ENCODE measurements at places on chromosomes 4 and X.

- no peak for DNase-seq
Measured at GRCh38 chr4:109914322-109914721, 1.6 kb downstream of the EGF start.

DNA sequence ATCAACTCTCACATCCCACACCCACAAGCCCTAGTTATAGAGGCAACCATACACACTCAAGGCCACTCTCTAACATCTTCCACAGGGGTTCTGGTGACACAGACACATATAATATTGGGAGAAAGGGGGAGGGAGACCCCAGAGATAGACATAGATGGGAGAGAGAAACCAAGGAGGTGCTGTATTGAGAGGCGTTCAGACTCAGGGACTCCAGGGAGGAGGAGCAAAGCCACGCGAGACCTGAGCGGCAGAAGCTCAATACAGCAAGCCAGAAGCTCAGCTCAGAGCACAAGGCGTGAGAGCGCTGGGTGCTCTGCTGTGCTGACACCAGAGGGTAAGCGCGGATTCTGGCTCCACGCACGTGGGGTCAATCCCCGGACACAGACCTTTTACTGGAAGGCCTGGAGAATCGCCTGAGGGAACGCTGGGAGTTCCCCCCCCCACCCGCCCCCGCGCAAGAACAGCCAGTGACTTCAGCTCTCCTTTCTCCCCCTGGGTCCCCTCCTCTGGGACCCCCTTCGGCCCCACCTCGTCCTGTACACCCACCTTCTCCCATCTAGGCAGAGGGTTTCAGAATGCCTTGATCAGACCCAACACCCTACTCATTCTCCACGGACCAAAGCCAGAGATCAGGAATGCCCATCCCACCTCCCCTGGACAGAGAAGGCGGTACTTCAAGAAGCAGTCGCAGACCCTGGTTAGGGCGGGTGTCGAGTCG, 8.7 kb downstream of the MSX1 start:
- DNase-seq, result no peak

GRCh38 chr4:154707877-154708276, 35.9 kb upstream of the LRAT start:
- DNase-seq, result no peak

GRCh38 chr4:94583914-94584641, 132.3 kb downstream of the PDLIM5 start:
- no peak for DNase-seq

GRCh38 chr4:165208221-165208652, 876 bp downstream of the KLHL2 start:
- no peak for DNase-seq

DNA sequence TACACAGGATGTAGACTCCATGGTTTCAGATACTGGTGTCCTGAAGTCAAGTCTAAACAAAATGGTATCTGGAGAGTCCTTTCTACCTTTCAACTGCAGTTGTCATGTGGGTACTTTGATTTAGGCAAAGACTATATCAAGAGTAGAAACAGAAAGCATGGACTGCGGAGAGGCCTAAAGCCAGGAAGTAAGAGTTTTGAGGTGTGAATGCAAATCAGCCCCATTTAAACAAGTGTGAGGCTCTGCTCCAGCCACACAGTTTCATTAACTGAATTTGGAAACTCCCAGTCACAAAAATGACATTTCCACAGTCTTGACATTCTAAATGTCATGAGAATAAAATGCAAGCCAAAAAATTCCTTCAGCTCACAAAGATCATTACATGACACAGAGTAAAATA, 87.2 kb upstream of the MCF2 start:
- DNase-seq, result no peak

GRCh38 chr4:96471956-96472867, 632.3 kb downstream of the PDHA2 start:
- DNase-seq, result no peak

DNA sequence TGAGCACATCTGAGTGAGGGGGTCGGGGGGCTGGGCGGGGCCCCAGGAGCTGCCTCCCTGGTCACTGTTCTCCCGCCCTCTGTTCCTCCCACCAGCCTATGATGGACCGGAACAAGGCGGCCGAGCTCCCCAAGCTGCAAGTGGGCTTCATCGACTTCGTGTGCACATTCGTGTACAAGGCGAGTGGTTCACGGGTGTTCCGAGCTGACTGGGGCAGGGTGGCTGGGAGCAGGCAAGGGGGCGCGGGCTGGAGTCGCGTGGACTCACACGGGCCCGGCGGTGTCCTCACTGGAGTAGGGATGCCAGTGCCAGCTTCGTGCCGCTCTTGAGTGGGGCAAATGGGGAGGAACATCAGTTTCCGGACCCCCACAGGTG, 7.7 kb downstream of the ATP5ME start:
- no peak for DNase-seq

DNA sequence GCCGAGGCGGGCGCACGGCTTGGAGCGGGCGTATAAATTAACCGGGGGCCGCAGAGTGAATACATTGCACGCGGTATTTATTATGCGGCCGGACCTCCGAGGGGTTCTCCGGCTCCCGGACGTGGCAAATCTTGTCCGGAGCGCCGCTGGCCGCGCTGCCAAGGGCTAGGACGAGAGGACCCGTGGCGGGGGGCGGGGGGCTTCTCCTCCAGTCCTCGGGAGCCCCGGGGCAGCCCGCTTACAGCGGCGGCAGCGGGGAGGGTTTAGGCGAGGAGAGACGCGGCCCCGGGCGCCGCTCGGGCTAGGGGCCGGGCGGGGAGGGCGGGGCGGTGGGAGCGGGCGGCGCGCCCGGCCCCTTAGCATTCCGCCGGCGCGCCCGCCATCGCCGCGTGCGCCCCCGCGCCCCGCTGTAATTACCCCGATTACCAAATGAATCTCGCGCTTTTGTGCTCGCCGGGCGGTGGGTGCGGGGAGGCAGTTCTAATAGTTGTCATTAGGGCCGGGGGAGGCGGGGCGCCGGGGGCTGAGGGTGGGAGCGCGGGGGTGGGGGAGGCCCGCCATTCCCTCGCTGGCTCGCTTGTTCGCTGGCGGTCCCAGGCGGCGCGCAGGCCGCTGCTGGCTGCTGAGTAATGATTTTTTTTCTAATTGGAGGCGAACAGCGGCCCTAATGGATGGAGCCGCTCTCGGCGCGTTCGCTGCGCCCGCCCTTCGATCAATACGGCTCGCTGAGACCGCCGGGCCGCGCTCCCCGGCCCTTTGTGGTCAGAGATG, 276.6 kb downstream of the BCOR start:
- DNase-seq, result peak; percentile 40

GRCh38 chr4:90071289-90072235, 55.6 kb upstream of the CCSER1 start:
- no peak for DNase-seq

GRCh38 chr4:63529581-63530337, 879.5 kb downstream of the TECRL start:
- no peak for DNase-seq

All from D721Med (cell line).